Stimulated activated naive CD8-positive, alpha-beta T cell treated with anti-CD3 and anti-CD28 coated beads, Interleukin-15, amount 100 ng/mL, for 72 hours (primary cell): ENCODE measurements at places on chromosomes 5 and 9.

- DNase-seq: no peak
Observed at GRCh38 chr9:35776018-35776417, 15.4 kb upstream of the NPR2 start.

DNA sequence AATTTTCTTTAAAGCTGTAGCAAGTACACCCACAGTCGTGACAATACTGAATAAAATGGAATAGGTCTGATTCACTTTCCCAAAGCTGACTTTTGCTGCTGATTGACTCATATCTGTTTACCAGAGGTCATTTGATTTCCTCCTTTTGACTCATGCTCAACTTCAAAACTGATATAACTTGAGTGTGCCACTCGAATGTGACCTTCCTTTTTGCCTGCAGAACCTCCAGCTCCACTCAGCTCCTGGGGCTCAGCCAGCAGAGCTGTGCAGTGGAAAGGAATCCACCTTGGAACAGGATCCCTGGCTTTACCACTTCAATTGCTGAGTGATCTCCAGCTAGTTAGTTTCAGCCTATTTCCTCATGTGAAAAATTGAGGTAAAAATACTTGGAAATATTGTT is 84.1 kb downstream of the FEM1C start:
- DNase-seq: peak; percentile 33

- peak; percentile 11 for DNase-seq
Observed at GRCh38 chr5:62720031-62720441, 141.4 kb downstream of the LRRC70 start.

GRCh38 chr5:95620030-95620869 is at the start of gene GPR150:
GPR150 (plus strand) TSS chr5:95620087; CDS start chr5:95620276, 189 bp downstream.
- DNase-seq: peak; percentile 79

DNA sequence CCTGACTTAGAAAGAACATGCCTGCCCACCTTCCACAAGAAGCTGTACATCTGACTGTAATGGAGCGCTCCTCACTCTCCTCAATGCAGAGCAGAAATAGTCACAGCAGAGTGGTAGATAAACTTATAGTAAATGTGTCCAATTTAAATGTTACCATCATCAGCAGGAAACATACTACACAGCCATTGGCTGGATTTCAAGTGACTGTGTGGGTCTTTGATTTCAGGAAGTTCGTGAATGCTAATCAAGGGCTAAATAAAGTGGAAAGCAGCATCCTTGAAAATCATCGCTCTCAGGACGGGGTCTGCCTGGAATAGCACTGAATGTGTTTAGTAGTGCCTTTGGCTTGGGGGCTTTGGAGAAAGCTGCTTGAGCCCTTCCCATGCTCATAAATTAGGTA is 32.4 kb upstream of the CRHBP start:
- no peak for DNase-seq

DNA sequence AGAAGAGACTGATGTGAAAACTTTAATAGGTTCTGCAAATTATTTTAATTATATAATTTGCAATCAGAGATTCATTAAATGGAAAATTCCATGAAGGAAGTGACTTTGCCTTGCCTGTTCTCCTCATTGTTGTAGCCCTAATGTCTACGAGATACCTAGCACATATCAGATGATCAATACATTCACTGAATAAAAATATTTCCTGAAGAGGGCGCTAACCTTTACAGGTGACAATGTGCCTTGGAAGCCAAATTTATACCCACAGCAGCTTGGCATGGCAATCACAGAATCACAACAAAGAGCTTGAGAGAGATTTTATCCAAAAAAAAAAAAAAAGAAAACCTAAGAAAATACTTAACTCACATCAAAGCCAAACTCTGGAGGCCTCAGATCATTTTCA is 17.4 kb downstream of the HAUS6 start:
- no peak for DNase-seq

DNA sequence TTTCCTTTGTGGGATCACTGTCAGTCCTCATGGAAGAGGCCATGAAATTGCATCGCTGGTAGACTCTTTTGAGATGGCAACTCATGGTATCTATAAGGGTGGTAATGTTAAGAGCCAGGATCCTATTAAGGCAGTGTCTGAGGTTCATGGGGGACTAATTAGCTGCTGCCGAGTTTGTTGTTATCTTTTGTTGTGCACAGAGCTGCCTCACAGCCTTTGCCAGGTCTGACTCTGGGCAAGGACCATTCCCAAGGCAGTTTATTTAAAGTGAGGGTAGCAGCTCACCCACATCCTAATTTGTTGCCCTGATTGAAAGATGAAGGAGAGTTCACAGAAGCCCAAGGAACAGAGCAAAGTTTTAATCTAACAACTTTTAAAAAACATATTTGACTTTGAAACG is 7.9 kb downstream of the SMARCA2 start:
- no peak for DNase-seq

GRCh38 chr9:132663117-132663516 is 6.7 kb downstream of the DDX31 start:
- DNase-seq: no peak

GRCh38 chr9:123357743-123358059 is 1.7 kb downstream of the CRB2 start:
- no peak for DNase-seq

- DNase-seq: no peak
Observed at GRCh38 chr9:6356441-6356840, 28.3 kb downstream of the TPD52L3 start.

DNA sequence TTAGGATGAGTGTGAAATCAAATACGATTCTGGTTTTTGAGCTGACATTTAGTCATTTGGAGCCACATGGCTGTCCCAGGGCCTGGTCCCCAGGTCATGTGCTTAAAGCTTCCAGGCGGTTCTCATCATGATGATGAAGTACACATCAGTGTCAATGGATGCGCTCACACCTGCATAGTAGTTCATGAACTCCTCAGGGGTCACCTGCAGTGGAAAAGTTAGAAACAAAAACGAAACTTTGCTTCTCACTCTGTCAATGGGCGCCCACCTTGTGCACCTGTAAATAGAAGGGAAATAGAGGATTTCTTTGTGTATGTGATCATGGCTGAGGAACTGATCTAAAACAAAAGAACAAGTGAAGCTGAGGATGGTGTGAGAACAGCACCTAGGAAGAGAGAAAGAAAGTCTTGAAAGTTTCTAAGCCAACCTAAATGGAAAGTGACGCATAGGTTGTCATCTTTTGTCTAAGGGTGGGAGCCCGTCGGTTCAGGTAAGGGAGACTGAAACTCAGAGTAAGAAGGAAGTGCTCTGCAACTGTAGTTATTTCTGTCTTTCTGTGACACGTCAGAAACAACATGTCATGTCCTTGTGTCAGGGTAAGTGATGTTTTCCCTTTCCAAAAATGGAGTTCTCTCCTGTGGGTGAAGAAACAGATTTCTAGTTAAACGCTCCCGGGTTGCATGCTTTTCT is 33.8 kb downstream of the CAPSL start:
- DNase-seq: no peak

- DNase-seq: no peak
Observed at GRCh38 chr5:105993027-105993426, 1677.7 kb downstream of the EFNA5 start.

GRCh38 chr5:148735301-148735835 is 81.0 kb upstream of the HTR4 start:
- DNase-seq: no peak

- no peak for DNase-seq
Observed at GRCh38 chr5:100623719-100624118, 88.5 kb downstream of the FAM174A start.

DNA sequence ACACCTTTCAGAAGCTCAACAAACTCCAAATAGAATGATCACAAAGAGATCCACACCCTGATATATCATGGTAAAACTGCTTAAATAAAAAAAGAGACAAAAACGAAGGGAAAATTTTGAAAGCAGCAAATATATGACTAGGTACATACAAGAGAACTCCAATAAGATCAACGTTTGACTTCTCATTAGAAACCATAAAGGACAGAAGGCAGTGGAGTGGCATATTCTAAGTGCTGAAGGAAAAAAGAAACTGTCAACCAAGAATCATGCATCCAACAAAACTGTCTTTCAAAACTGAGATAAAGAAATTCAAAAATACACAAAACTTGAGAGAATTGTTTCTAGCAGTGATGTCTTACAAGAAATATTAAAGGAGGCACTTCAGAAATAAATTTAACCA is 11.2 kb downstream of the SLC22A4 start:
- DNase-seq: no peak

GRCh38 chr9:120161776-120162175 is 418.2 kb downstream of the CDK5RAP2 start:
- DNase-seq: no peak

GRCh38 chr5:82942083-82942881 is 134.9 kb downstream of the TMEM167A start:
- no peak for DNase-seq

DNA sequence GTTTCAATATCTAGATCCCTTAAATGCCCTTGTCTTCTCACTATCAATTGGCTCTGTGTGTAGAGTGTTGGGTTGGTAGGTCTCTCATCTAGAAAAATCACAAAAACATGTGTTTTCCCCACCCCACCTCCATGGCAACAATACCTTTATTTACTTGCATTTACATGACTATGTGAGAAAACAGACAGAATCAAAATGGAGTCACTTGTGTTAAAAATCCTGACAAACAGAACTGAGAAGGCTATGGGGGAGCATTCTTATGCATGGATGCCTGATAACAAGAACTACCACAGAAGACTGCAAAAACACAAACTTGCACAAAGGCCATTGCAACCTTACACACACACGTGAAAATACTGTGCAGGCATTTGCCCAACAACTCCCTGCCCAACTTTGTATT is 1352.9 kb upstream of the CDH9 start:
- no peak for DNase-seq

DNA sequence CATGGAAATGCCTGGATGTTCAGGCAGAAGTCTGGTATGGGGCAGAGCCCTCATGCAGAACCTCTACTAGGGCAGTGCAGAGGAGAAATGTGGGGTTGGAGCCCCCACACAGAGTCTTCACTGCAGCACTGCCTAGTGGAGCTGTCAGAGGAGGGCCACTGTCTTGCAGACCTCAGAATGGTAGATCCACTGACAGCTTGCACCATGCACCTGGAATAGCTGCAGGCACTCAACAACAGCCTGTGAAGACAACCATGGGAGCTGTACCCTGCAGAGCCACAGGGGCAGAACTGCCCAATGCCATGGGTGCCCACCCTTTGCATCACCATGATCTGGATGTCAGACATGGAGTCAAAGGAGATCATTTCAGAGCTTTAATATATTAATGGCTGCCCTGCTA is 36.9 kb downstream of the TRIP13 start:
- DNase-seq: no peak

DNA sequence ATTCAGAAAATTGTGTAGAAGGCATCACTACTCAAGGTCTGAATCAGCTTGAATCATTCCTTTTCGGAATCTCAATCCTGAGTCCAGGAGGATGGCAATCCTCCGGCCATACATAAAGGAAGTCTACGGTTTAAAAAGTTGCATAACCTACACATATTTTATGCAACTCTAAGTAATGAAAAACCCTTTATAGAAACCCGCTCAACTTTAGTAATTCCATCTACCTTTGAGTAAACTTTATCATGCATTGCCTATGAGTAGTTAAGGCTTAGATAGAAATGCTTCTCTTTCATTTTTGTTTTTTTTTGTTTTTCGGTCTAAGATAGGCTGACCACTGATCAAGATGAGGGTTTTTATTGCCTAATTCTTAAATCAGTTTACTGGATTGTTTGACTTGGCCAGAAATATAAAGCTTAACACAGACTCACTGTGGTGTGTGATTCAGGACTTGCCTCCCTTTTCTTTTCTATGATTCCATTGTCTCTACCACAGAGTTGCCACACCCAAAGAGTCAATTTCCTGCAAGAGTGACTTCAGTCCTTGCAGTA is 85.0 kb downstream of the LURAP1L start:
- DNase-seq: no peak

GRCh38 chr5:4225741-4226140 is 630.1 kb downstream of the IRX1 start:
- no peak for DNase-seq

GRCh38 chr5:117486879-117487391 is 912.3 kb upstream of the SEMA6A start:
- DNase-seq: no peak

- DNase-seq: no peak
Observed at GRCh38 chr9:134989206-134990065, 71.7 kb upstream of the FCN1 start.

- DNase-seq: peak; percentile 39
Observed at GRCh38 chr9:89481538-89481915, 16.4 kb downstream of the SEMA4D start.

GRCh38 chr9:2749485-2749884 is 32.2 kb downstream of the KCNV2 start:
- DNase-seq: no peak

- no peak for DNase-seq
Observed at GRCh38 chr5:51398875-51399642, 15.8 kb downstream of the ISL1 start.

GRCh38 chr5:32342656-32343055 is 29.9 kb upstream of the MTMR12 start:
- no peak for DNase-seq

DNA sequence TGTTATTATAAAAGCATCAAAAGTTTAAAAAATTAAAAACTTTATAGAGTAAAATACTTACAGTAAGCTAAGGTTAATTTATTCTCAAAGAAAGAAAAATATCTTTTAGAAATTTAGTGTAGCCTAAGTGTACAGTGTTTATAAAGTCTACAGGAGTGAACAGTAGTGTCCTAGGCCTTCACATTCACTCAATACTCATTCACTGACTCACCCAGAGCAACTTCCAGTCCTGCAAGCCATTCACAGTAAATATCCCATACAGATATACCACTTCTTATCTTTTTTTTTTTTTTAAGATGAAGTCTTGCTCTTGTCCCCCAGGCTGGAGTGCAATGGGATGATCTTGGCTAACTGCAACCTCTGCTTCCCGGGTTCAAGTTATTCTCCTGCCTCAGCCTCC is 73.1 kb upstream of the FST start:
- no peak for DNase-seq

- no peak for DNase-seq
Observed at GRCh38 chr9:131403493-131403773, 9.5 kb downstream of the PRRC2B start.

GRCh38 chr5:9067154-9067553 is 478.7 kb downstream of the SEMA5A start:
- no peak for DNase-seq

DNA sequence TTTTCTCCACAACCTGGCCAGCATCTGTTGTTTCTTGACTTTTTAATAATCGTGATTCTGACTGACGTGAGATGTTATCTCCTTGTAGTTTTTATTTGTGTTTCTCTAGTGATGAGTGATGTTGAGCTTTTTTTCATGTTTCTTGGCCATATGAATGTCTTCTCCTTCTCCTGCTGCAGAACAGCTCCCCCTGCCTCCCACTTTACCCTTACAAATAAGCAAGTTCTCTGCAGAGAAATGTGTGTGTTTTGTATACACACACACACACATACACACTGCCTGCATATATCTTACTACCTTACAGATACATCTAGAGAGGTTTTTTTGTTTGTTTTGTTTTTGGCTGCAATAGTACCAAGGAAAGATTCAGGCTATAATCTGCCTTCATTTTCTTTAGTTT is 88.7 kb upstream of the PHF24 start:
- no peak for DNase-seq
